IPS-NIHi11 (cell line): ENCODE measurements at places on chromosomes 4 and X.

- DNase-seq: peak; percentile 67
Observed at GRCh38 chr4:37802068-37802666, 24.3 kb upstream of the PGM2 start.

- no peak for DNase-seq
Observed at GRCh38 chr4:177968817-177969442, 526.7 kb upstream of the AGA start.

DNA sequence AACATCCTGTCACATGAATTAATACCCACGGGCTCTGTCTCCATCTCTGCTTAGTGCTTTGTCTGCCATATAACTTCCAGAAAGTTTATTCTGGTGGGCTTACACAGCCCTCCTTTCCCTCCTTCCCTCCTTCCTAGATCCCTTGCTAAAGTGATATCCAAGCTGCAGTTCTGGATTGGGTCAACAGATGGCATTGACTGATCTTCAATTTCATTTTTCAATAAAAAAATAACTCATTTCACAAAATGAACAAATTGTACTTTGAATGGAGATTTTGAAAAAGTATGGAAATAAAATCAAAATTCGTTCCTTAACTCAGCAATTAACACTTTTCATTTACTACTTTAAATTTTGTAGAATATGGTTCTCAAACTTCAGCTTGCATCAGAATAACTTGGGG is 94.9 kb downstream of the NXF2 start:
- no peak for DNase-seq

GRCh38 chrX:13716905-13717304 is 17.5 kb downstream of the TRAPPC2 start:
- no peak for DNase-seq

DNA sequence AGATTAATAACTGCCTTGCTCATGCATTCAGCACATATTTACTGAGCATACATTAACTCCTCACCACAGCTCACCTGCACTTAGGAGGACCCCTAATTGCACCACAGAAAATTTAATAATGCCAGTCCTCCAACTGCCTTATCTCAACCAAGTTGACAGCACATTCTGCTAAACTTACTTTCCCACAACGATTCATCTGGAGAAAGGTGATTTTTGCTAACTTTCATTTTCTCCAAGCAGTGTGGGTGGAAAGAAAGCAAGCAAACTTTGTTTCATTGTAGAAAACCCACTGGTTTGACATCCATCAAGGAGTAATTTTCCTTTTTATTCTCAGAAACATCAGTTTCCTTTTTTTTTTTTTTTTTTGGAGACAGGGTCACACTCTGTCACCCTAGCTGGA is 49.1 kb downstream of the RASGEF1B start:
- DNase-seq: no peak

- DNase-seq: no peak
Observed at GRCh38 chr4:62003695-62004094, 803.6 kb downstream of the ADGRL3 start.

GRCh38 chr4:169131556-169132208 is 121.6 kb upstream of the CBR4 start:
- DNase-seq: no peak

DNA sequence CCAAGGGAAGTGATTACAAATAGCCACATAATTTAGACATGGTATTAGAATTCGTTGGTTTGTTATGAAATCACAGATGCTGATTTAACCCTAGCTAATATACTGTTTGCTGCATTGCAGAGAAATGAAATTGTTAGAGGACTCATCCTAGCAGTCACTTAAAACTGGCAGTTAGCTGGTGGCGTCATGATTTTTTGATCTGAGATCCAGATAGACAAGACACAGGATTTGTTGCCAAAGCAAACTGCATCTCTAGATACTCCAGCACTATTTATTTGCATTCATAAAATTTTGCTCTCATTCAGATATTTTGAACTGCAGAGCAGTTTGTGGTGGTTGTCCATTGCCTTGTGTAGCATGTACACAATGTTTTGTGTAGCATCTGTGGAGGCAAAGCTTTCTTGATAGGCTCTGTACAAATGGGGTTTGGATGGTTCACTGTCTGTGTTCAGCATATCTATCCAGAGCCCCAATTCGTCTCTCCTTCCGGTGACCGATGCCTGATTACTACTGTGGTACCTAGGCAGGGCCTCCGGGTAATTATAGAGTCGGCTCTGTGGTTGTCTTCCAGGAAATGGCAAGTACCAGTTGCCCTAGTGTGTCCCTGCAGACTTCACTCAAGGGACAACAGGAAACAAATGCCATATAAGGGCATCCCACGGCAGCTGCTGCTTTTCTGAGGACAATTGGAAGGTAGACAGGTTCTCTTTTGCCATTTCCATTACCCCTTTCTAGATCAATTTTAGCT is 30.1 kb upstream of the SPARCL1 start:
- peak; percentile 58 for DNase-seq

- DNase-seq: no peak
Observed at GRCh38 chr4:164058776-164059445, 564.4 kb downstream of the TMA16 start.

DNA sequence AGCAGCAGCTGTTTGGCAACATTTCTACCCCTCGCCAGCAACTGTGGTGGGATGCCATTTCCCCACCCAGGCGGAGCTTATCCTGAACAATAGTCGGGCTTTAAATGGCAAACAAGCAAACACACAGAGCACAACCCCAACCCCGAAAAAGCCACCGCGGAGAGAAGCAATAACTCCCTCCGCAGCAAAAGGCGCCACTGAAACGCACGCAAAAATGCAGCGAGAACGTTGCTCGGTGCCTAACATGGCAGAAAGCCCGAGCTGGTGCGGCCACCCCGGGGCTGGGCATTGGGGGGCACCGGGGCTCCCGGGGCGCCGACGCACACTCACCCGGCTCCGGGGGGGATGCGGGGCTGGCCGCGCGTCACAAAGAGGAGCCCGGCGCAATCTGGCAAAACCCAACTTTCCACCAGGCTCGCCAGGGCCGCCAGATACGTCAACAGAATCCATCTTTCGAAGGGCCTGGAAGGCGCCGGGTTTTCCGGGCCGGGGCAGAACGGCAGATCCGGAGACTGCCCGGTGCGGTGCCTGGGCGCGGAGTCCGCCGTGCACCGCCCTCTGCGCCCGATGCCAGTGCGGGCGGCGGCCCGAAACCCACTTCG is 818 bp downstream of the RAI2 start:
- DNase-seq: peak; percentile 15

GRCh38 chr4:99324361-99324760 is 3.2 kb upstream of the ADH1B start:
- DNase-seq: no peak

DNA sequence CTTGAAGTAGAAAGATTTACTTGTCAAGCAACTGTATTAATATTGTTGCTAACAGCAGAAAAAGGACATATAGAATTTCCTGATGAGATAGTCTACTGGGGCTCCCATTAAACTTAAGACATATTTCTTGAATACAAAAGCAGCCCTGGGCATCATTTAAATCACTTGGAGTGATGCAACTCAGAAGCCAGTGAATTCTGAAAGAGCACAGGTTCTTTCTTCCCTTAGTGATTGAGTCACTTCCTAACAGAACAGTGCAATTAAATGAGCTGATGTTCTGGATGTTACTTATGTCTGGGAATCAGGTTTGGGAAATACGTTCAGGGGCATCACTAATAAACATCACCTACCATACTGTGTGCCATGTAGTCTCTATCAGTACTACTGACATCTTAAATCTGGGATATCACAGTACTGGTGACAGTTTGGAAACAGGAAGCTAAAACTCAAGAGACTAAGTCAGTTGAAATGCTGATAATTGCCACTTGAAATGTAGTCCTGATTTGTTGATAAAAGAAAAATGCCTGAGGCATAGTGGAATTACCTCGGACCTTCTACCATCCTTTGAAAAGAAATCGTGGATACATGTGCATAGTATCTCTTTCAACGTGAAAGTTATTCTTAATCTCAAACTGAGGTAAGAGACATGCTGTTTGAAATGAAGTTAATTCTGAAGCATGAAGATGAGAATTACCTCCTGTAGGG is 249.2 kb upstream of the GPRIN3 start:
- no peak for DNase-seq

DNA sequence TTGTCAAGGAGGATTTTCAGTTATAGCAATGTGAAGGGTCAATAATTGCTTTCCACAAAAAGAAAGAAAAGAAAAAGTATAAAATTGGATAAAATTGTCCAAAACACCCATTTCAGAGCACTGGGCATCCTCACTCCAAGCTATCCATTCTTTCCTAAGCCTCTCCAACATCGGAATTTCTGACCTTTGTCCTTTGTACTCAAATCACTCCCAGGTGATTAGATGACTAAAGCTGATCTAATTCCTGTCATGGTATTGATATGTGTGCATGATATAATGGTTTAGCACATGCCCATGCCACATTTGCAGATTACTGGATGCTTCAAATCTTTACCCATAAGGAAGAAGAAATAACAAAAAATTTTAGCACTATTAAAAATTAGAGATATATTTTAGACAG is 152.3 kb downstream of the CENPC start:
- no peak for DNase-seq

DNA sequence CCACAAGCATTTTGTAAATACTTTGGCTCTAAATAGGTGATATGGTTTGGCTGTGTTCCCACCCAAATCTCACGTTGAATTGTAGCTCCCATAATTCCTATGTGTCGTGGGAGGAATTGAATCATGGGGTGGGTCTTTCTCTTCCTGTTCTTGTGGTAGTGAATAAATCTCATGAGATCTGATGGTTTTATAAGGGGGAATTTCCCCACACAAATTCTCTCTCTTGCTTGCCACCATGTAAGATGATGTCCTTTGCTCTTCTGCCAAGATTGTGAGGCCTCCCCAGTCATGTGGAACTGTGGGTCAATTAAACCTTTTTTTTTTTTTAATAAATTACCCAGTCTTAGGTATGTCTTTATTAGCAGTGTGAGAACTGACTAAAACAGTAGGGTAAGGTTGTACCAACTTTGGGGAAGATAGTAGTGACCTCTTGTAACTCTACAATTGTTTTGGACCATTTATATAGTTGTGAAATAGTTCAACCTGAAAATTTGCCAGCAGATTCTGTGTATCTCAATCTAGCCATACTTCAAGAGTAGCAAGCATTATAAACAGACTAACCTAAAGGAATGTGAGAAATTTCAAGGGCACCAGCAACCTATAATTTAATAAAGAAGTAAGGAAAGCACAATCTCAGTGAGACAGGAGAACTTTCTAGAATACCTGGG is 727.8 kb downstream of the GRID2 start:
- DNase-seq: no peak

GRCh38 chr4:171430495-171430894 is 382.7 kb upstream of the GALNTL6 start:
- DNase-seq: no peak

DNA sequence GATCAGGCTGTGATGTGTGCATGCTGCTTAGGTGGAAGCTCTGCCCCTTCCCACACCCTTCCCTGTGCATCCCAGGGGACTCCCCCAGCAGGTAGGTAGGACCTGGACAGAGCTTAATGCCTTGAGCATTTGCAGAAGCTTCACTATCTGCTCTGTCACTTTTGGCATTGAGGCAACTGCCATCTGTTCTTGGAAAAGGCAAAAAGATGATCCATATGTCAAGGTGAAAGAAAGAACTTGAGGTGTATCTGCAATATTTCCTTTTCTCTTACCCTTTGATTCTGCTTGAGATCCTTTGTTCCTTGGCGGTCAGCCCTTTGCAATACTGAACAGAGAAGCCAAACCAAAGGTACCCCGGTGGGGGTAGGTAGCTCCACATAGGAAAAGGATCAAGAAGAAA is 37.1 kb upstream of the TBC1D9 start:
- DNase-seq: no peak

DNA sequence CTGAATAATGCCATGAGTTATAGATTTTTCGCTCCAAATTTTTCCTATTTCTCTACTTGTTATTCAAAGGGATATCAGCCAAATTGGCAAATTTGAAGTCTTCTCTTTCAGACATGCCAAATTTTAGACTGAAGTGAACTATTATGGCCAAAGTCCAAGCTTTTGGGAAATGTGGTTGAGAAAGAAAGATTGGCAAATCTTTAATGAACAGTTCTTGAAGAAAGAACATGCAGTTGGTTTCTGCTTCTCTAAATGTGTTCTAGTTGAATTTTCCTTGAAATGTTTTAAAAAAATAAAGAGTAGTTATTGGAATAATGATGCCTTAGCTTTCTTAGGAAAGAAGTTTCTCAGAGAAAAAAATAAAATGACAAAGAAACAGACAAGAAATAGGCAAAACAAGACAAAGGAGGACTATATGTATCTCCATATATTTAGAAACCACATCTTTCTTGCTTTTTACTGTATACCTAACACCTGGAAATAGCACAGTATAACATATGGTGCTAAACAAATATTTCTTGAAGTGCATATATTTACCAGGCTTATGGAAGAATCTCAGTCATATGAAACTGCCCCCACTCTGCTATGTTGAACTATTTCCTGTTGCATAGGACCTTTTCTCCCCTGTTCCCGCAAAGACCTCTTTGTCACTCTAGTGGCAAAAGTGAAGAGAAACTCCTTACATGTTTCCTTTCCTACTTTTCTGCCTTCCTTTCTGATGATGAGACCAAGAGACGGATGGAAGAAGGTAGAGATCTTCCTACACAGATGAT is 250.0 kb downstream of the ARHGAP24 start:
- DNase-seq: no peak

DNA sequence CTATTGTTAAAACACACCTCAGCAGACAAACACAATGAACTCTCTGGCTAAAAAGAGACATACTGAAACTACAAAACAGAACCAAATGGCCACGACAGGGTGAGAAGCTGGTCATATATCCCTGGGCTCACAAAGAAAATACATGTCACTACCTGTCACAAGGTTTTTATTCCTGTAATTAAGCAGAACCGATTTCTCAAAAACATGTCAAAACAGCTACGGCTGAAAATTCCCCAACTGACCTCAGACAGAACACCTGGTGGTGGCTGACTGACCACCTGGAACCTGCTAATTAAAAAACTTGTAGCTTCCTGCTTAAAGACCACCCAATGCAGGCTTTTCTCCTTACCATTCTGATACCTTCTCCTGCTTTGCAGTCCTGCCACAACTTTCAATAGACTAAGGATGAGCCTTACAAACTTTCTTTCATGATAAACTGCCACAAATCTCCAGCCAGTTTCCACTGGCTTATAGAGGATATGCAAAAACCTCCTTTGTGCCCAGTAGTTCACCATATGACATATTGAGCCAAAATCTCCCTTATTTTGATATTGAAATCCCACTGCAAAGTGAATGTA is 571.9 kb downstream of the SPOCK3 start:
- no peak for DNase-seq

DNA sequence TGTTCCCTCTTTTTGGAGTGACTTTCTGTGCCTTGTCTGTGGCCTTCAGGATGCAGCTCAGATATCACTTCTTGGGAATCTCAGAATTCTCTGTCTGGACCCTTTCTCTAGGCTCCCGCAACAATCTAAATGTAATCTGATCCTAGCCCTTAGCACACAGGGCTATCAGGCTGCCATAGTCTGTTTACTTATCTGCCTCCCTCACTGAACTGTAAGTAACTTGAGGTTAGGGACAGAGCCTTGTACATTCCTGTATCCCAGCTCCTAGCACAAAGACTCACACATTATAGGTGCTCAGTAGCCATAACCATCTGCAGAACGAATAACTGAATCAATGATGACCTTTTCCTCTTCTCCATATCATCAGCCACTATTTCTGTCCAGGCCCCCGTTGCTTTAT is 69.5 kb downstream of the RTL9 start:
- no peak for DNase-seq

GRCh38 chrX:40809210-40809609 is 73.9 kb upstream of the MED14 start:
- no peak for DNase-seq
